ENCODE measurements at places on chromosomes 5 and 9.

DNA sequence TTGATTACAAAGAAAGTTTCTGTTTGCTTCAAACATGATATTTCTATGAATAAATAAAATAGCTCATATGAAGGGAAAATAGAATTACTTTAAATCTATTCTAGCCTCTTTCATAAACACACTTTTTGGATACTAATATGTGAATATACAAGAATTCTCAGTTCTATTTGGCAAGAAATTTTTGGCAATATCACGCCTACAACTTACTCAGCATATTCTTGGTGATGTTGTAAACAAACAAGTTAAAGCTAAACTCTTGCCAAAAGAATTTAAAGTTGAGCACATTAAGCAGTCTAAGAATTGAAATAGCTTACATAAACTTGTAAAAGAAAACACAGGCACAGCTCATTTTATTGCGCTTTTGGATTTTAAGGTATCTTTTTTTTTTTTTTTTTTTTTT, 209.8 kb downstream of the CDH12 start:
- DNase-seq = no peak

GRCh38 chr5:148005788-148006520, 57.8 kb upstream of the SPINK5 start:
- no peak for DNase-seq

- DNase-seq = no peak
Measured at GRCh38 chr9:6929441-6930215, 171.9 kb downstream of the KDM4C start.

DNA sequence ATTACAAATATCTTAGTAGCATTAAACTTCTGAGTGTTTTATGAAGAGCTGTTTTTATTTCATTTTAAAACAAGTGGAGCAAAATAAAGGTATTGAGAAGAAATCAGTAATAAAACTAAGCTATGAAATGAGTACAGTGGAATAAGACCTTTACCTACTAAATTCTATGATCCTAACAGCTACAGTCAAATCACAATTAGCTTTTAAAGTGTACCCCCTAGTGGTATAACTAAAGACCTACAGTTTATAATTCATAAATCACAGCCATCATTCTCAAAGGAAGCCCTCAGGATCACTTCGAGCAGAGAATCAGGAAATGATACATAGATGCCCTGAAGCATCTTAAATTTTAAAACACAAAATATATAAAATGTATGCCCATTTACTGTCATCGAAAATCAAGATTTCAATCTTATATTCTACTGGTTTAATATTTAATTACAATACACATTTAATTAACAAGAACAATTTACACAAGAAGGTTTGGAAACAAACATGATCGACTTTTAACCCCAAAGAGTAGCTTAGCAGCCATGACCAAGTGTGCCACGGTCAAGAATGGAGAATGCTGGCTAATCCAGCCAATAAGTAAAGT, 12.3 kb downstream of the CCNH start:
- no peak for DNase-seq

- DNase-seq = no peak
Measured at GRCh38 chr5:173556142-173557028, 60.1 kb downstream of the BOD1 start.

All from stimulated activated CD8-positive, alpha-beta memory T cell treated with anti-CD3 and anti-CD28 coated beads, Interleukin-15, amount 100 ng/mL, for 4 hours (primary cell).